Cardiac muscle cell (in vitro differentiated cells and primary cell): ENCODE measurements at places on chromosomes 3 and 15.

- no peak for DNase-seq
These were observed 376.3 kb downstream of the LSAMP start for GRCh38 chr3:116069024-116069423.

DNA sequence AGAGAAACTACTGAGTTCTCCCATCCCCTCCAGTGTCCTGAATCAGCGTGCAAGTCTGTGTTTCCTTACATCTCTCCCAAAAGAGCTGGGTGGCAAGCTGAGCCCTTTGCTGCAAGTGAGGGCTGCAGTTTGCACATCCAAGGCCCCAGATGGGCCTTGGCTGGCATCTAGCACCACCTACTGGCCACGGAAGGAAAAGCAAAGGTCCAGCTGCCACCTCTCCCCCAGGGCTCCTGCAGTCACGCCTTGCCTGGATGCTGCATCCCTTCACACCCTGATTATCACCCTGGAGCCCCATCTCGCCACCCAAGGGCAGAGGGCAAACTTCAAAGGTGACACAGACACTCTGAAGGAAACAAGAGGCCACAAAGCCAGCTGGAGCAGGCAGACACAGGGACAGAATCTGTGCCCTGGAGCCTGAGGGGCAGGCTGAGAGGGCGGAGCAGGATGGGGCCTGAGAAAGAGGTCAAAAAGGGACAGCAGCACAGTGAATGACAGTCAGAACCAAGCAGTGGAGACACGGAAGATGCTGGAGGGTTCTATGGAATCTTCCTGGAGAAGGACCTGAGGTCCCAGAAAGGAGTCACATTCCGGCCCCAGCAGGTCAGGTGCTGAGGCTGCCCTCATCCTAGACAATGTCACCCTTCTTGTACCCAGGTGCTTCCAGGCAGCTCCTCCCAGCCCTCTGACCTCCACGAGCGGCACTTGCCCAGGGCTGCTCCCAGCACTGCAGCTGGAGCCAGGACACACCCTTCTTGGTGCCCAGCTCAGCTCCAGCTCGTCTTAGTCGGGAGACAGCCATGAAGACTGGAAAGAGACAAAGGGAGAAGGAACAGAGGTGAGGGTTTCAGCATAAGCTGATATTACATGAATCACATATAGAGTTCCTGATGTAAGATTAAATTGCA, 18.3 kb upstream of the NTRK3 start:
- peak; percentile 79 for DNase-seq

DNA sequence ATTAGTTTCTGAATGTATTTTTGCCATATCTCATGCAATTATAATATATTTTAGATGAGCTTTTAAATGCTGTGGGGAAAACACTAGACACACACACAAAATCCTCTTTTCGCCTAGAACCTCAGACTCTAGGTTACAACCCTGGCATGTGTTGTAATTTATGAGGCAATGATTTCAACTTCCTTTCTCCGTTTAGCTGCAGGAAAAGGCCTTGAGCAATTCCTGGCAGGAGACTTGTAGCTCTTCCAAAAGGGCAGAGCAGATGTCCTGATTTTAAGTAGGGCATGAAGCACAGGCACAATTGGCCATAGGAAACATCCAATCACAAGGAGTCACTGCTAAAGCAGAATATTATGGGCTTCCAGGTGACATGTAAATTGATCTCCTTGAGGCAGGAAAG, 82.0 kb downstream of the GPR156 start:
- DNase-seq = no peak

DNA sequence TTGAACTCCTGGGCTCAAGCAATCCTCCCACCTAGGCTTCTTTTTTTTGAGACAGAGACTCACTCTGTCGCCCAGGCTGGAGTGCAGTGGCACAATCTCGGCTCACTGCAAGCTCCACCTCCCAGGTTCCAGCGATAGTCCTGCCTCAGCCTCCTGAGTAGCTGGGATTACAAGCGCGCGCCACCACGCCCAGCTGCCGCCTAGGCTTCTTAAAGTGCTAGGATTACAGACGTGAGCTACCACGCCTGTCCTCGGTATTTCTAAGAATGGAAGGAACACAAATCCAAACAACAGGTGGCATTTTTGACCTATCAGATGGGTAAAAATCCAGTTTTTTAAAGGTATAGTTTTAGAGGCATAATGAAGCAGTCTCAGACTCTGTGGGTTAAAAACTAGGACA, 113.8 kb downstream of the ANP32A start:
- DNase-seq = no peak

- no peak for DNase-seq
These were observed 185.2 kb upstream of the TSC22D2 start for GRCh38 chr3:150222691-150223489.

DNA sequence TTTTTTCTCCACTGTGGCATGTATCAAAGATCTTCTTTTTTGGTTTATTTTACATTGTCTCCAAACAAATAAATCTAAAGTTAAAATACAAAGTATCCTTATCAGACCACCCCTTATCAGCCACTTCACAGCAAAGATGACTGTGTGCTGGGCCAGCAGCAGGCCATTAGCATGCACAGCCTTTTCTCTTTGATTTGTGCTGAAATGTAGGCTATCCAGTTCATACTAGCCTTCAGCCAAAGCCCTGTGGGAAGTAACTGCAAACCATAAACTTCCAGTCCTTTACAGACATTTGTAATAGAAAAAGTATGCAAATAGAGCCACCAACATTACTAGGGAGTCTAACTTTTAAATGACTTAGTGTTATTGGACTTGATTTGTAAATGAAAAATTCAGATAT, 816.3 kb downstream of the FHIT start:
- DNase-seq = no peak

- peak; percentile 8 for DNase-seq
These were observed 228.9 kb upstream of the NR2E3 start for GRCh38 chr15:71581398-71581930.
